ENCODE measurements at places on chromosomes 11 and 22.

DNA sequence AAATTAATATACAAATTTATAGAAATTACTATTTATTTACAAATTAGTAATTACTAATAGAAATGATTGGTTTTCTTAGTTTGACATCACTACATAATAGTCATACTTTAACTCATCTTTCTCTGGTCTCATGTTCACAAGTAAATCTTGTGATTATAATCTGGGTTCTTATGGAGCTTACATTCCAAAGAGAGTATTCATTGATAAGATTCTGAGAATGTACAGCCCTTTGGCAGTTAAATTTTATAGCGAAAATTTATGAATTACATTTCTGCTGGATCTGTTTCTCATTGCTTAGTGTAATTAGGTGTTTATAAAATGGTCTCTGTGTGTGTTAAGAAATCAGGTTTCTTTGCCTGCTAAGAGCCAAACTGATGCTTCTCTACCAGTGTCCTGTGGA is 175.2 kb downstream of the TMEM135 start:
- DNase-seq, result no peak

- no peak for DNase-seq
Observed at GRCh38 chr11:67616431-67617242, 9.9 kb downstream of the NDUFV1 start.

DNA sequence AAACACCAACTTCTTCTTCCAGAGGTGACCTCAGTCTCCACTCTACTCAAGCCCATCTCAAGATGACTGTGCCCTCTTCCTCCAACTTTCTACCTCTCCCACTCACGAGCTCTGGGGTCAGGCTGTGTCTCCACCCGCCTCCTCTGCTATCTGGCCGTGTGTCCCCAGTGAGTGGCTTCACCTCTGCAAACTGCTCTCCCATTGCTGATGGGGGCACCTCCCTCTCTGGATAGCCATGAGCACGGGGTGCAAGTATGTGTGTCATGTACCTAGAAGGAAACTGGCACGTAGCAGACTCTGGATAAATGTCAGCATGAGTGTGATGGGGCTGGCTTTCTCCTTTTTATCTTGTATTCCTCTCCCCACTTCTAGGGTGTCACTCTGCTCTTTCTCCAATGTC is 18.3 kb upstream of the RAC2 start:
- DNase-seq, result no peak

DNA sequence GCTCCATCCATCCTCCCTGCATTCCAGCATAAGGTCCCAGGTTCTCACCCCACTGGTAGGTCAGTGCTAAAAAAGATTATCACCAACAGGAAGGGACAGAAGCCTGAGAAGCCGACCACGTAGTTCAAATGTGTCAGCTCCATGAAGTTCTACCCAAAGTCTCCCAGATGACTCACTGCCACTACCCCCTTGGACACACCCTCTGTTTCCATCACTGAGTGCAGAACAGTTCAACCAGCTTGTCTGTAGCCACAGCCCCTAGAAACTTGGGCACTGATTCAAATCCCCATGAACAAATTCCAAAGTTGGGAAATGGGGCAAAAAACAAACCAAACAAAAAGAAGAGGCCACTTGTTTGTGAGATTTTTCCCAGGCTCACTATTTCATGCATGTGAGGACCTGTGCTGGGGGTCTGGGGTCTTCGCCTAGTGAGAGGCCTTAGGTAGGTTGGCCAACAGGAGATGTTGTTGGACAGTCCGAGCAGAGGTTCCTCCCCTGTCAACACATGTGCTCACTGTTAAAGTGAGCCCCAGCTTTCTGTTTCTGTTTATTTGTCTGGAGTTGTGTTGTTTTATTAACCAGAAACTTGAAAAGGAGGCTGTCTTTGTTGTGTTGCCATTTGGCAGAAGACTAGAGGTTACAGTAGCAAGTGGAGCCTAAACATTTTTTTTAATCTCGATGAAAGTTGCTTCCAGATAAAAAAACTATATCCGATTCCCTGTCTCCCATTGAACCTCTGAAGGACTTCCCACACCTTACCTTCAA is 24.2 kb upstream of the FLI1 start:
- no peak for DNase-seq

- DNase-seq, result no peak
Observed at GRCh38 chr11:126192361-126192760, 19.1 kb downstream of the RPUSD4 start.

GRCh38 chr22:24803064-24803542 is 2.9 kb upstream of the SGSM1 start:
- DNase-seq, result peak; percentile 33

- DNase-seq, result peak; percentile 36
Observed at GRCh38 chr11:96341211-96342013, 1.6 kb downstream of the MAML2 start.

GRCh38 chr22:49088801-49089791 is 738.6 kb downstream of the BRD1 start:
- no peak for DNase-seq

DNA sequence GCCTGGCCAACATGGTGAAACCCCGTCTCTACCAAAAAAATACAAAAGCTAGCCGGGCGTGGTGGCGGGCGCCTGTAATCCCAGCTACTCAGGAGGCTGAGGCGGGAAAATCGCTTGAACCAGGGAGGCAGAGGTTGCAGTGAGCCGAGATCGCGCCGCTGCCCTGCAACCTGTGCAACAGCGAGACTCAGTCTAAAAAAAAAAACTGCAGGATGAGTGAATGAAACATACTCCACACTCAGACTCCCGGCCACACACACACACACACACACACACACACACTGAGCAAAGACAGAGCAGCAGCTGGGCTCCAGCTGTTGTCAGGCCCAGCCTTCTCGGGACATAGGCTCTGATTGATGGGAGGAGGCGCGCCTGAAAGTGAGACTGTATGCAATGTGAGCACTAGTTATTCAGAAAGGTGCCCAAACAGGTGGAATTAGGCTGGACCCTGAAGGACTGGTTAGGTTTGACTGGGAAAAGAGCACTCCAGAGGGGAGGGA is 1.5 kb upstream of the PLEKHA7 start:
- DNase-seq, result no peak

DNA sequence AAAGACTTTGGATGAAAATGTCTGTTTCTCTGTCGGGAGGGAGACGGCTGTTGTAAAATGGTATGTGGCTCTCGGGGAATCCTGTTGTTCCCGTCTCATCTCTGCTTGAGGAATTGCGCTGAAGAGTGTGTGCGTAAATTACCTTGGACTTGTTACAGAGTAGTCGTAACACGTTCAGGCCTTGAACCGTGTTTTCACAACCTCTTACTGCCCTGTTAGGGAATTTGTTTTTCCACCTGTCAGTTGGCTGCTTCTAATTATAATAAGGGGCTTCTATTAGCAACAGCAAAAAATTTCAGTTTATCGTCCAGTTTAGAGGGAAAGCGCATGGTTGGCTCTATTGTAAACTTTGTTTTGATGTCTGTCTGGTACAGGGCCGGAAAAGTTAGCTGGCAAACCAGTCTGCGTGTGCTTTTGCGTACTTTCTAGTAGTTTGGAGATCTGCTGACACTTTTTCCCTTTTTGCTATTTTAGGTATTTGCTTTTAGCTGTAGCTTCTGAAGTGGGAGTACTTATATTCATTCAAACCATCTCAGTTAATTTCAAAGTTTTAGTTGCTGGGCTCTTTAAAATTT is 1.5 kb downstream of the HIPK3 start:
- no peak for DNase-seq

GRCh38 chr11:44622721-44623258 is 57.3 kb downstream of the CD82 start:
- DNase-seq, result no peak

DNA sequence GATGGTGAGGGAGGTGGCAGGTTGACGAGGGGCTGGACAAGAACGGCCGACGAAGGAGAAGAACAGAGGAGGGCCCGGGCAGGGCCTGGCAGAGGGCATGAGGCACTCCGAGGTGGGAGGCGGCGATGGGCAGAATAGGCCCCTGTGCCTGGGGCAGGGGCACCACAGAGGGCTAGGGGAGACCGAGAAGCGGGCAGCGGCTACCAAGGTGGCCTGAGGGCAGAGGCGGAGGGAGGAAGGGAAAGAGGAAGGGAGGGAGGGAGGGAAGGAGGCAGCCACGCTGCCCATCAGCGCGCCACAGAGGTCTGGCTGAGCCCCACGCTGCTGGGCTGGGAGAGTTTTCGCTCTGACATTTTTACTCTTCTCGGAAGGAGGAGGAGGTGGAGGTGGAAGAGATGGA is 11.3 kb downstream of the LSP1 start:
- DNase-seq, result no peak

DNA sequence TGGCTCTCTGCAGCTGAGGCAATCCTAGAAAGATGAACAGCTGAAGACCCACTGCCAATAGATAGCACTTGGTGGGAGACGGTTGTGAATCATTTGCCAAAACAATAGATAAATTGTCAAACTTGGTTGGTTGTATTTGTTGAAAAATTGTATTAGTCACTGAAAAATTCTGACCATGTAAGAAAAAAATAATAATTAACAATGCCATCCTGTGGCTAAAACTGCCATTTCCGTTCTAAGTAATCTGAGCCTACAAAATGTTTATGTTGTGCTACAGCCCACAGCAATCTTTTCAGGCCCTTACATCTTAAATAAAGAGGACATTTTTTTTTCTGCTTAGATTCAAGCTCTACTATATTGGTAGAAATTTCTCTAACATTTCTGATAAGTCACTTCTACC is 103.2 kb upstream of the ANO3 start:
- no peak for DNase-seq

- DNase-seq, result no peak
Observed at GRCh38 chr11:17734418-17734911, at the start of gene KCNC1. Gene KCNC1, plus strand, starts transcription at chr11:17734781. Its CDS starts 1,222 bp downstream, at chr11:17736003.

DNA sequence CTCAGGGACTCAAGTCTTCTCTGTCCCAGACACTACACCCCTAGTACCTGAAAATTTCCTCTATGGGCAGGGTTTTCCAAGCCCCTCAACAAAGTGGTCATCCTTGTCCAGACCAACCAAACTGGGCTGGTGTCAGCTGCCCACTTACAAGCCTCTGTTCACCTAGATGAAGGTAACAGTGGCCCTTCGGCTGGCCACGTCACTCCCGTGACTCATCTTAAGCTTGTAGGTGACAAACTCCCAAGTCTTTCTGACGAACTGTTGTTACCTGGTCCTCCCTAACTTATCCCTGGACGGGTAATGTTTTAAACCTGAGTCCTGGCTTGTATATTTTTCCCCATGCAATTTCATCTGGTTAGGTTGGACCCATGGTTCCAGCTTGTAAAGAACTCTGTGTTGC is 4.7 kb downstream of the CXCR5 start:
- no peak for DNase-seq

DNA sequence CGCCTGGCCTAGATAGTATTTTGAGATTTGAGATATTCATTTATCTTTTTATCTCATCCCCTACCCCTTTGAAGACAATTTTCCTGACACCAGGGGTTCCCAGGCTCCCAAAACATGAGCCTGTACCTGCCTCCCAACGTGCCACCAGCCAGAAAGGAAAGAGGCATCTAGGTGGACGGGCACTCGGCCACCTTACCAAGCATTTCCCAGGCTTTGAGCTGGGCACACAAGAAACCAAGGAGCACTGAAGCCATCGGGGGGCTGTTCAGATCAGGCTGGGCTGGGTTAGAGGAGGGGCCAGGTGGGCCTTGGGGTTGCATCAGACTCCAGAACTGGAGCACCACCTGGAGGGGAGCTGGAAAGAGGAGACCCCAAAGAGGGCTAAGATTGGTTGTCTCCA is 28.5 kb upstream of the BAIAP2L2 start:
- no peak for DNase-seq

DNA sequence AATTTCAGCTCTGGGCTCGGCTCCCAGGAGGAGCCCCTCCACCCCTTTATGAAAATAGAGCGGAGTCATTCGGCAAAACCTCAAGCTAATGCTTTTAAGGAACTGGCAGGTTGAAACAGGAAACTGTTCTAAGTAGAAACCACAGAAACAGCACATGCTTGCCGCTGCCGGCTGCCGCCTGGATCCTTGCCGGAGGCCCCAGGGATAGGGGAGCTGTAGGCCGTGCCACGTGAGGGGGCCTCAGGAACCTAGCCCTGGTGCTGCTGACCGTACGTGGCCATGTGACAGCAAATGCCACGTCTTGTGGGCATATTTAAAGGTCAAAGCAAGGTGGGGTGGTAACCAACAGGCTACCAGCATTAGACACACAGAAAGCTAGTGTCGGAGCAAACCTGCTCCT is 77.9 kb upstream of the TIMP3 start:
- DNase-seq, result peak; percentile 18

DNA sequence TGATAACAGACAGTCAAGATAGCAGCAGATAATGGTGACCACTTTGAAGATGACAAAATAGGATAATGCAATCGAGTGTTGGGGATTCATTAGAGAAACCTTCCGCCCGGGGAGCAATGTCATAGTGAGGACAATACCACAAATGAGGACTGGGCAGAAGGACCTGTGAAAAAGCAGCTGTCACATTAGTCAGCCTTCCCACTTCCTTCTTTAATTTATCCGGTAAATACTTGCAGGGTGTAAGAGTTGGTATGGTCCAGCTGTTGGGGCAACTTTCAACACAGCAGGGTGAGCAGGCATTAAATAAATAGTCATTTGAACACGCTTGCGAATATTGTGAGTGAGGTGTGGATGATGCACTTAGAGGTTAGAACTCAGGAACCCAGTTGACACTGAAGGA is 132.5 kb upstream of the KIRREL3 start:
- DNase-seq, result no peak

DNA sequence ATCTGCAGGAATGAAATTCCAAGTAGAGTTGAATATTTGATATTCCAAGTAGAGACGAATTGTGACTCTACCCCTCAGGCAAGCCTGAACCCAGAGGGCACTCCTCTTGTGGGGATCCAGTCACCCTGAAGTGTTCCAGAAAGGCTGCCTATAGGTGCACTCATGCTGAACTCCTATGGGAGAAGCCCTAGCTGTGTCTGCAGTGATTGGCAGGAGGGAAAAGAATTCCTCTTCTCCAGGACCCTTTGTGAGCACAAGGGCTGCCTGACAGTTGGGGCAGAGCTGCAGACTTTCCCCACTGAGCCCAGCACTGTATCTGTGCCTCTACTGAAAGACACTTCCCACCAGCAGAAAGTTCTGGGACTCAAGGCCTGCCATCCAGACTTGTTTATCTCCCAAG is 35.0 kb downstream of the BBOX1 start:
- DNase-seq, result no peak

DNA sequence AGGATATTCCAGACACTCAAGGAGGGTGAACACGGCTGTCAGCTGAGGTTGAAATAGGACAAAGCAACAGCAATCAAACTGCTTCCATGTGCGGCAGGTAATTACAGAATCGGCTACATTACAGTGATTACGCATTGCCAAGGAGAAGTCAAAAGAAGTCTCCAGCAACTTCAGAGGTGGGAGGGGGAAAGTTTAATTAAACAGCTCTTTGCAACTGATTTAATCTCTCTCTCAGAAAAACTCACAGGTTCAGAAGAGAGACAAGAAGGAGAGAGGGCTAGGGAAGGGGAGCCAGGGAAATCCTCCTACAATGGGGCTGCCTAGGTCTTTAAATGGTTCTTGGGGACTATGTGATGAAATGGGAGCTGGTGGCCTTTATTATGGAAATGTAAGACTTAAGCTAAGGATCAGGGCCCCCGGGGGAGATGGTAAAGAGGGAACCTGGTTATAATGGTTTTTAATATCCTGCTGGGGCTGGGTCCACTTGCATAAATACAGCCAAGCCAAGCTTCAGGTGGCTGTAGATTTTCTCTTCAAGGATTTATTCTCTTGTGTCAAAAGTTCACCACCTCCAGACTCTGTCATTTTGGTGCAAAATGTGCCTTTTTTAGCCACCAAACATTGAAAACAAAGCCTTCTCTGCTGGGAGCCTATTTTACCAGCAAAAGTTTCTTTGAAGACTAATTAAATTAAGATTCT is 354.7 kb upstream of the NARS2 start:
- DNase-seq, result no peak
